ENCODE measurements at places on chromosomes 6 and 20.
A peak's percentile ranks its signal among the peaks of the same experiment; 100 is the strongest.

DNA sequence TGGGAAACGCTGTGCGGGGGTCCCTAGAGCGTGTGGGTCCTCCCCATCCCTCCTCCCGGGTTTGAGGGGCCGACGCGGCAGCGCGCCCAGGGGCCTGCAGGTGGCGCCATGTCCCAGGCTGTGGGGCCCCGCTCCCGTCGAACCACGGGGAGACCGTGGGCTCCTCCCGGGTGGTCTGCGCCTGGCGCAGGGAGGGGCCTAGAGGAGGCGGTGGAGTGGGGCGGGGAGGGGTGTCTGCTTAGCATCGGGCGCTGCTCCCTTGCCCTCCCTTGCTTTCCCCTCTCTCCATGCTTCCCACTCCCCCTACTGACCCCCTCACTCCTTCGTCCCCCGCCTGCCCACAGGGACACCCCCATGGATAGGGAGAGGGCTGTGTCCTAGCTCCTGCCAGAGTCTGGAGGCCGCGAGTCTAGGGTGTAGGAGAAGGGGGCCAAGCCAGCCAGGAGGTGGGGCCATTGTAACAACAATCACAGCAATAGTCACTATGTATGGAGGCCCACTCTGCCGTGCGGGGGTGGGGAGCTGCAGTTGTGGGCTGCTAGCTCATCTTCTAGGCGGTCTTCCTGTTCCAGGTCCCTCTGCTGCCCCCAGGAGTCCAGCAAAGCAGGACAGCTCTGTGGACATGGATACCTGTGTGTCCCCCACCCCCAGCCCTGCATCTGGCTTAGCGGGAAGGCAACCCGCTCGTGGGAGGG, 51.7 kb downstream of the CHMP4B start:
- no peak for DNase-seq

GRCh38 chr20:56121850-56122249, 116.5 kb upstream of the CBLN4 start:
- DNase-seq = no peak

GRCh38 chr20:62835931-62836861, 19.3 kb downstream of the COL9A3 start:
- no peak for DNase-seq

DNA sequence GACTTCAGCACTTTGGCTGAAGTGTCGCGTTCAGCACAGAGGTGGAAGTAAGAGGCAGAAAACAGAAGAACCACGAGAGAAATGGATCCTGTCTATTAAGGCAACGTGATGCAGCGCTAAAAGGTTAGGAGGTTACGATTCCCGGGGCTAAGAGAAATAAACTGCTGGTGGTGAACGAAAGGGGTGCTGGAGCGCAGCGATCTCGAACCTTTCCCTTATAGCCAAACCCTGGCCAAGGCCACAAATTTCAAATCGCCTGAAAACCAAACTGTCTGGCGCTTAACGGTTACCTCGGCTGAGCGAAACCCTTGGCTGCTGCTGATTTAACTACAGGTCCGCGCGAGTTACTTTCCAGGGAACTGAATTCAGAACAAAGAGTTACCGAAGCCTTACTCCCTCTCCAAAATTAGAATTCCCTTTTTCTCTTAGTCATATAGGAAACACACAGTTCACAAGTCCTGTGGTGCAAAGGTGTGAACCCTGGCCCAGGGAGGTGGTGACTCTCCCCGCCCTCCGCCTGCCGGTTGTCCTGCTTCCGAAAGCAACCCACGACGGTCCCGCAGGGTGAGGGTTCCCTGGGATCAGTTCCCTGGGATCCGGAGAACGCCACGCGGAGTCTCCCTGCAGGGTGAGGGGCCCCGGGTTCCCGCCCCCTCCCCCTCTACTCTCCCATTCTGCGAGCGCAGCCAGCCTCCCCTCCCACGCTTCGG, 1.3 kb upstream of the SLC35D3 start:
- DNase-seq = peak; percentile 1

- no peak for DNase-seq
These were observed 567 bp downstream of the ADTRP start for GRCh38 chr6:11778036-11778435.

DNA sequence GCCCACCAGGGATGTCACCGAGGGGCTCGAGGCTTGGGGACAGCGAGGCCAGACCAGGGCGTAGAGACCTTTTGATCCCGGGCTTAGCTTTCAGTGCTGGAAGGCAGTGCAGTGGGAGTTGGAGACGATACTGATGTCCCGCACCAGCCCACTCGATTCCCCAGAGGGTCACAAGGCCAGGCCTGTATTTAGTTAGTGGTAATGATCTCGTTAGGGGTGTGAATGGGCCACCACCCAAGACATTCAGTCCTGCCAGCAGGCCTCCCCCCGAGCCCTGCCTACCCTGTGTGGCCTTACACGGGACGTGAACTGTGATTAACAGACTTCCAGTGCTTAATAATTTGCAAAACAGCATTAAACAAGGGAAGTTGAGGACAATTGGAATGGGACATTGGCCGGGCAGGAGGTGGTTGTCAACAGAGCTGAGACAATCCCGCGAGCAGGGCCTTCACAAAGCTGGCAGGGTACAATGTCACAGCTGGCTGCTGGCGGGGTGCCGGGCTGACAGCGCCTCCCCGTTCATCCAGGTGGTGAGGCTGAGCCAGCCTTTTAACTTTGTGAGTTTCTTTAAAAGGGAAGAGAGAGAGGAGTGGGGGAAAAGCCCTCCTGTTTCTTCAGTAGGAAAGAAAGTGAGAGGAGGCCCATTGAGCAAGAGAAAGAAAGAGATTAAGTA, 175.3 kb upstream of the RALGAPA2 start:
- DNase-seq = no peak

DNA sequence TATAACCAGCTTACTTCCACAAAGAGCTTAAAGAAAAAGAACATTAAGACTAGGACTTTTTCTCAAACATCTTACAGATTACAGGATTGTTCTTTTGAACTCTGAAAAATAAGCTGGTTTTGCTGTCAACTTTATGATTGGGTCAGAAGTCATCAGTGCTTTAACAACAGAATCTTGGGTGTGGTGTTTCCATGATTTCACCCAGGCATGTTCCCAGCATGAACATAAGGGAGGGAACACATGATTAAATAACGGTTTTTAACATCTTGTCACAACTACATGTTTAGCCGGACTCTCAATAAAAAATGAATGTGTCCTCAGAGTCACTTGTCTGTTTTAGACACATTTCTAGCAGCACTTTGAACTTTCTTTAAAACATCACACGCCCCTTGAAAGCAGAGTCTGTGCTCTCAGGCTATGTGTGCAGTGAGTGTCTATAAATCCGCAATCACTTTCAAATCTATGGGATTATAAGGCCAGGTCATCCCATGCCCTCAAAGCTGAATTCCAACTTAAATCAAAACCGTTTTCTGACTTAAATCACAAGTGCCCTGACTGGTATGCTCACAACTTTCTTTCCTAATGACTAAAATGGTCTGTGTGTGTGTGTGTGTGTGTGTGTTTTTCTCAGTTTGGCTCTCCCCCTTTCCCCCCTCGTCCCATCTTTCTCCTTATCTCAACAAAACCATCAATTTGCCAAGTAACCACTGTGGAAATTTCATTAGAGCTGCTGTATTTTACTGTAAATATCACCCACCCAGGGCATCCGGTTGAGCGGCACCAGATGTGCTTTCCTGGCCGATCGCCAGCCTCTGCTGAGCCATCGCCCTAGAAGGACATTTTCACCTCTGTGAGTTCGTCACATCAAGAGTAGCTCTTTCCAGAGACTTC, 216.8 kb upstream of the DTNBP1 start:
- peak; percentile 31 for DNase-seq

GRCh38 chr20:50929299-50930138, 1.7 kb downstream of the ADNP start:
- DNase-seq = peak; percentile 83

- peak; percentile 8 for DNase-seq
These were observed 308.1 kb downstream of the FOXC1 start for GRCh38 chr6:1917626-1918371.

DNA sequence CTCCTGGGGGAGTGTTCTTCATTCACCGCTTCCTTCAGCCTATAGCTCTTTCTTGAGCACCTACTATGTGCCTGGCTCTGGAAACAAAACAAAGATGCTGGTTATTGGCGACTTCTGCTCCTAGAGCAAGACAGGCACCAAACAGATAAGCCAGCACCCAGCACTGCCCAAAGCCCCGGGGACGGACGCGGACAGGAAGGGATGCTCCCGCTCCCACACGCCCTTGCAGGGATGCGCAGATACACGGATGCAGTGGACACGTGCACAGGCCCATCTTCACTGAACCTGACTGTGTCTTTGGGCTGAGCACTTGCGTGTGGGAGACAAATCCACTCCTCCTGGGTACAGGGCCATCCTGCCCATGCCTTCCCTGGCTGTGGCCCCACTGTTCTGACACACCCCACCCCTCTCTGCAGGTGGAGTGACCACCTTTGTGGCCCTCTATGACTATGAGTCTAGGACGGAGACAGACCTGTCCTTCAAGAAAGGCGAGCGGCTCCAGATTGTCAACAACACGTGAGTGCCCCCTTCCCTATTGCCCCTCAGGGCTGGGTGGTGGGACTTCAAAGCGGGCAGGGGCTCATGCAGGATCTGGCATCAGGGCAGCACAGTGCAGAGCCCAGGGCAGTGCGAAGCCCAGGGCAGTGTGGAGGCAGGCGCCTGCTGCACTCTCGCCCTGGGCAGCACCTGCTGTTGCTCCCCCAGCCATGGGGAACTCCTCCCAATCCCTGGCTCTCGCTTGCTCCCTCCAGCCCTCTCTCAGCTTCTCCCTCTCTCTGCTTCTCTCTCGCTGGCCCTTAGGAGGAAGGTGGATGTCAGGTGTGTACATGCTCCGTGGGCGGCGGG, 39.9 kb downstream of the SRC start:
- no peak for DNase-seq

- no peak for DNase-seq
These were observed 256.4 kb downstream of the TMEM242 start for GRCh38 chr6:157066781-157067491.

- DNase-seq = no peak
These were observed 473.0 kb downstream of the BCKDHB start for GRCh38 chr6:80579391-80580023.

GRCh38 chr20:35394271-35394670, 17.5 kb downstream of the UQCC1 start:
- no peak for DNase-seq

DNA sequence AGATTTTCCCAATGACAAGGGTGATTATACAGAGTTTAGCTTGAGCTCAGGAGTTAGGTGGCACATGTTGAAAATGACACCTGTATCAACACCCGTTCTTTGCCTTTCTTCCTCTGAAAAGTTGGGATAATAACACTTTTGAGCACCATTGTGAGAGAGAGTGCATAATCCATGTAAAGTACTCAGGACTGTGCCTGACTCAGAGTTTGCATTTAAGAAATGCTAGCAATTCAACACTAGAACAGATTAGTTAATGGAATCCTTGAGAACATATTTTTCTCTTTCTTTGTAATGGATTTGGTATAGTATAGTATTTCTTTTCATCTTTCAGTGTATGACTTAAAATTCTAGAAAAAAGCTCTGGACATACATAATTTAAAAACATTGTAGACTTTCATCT, 449.2 kb downstream of the GJA1 start:
- no peak for DNase-seq

GRCh38 chr20:44576297-44576696, 6.1 kb upstream of the PKIG start:
- no peak for DNase-seq

- DNase-seq = no peak
These were observed 407.7 kb upstream of the HTR1E start for GRCh38 chr6:86529635-86530034.

DNA sequence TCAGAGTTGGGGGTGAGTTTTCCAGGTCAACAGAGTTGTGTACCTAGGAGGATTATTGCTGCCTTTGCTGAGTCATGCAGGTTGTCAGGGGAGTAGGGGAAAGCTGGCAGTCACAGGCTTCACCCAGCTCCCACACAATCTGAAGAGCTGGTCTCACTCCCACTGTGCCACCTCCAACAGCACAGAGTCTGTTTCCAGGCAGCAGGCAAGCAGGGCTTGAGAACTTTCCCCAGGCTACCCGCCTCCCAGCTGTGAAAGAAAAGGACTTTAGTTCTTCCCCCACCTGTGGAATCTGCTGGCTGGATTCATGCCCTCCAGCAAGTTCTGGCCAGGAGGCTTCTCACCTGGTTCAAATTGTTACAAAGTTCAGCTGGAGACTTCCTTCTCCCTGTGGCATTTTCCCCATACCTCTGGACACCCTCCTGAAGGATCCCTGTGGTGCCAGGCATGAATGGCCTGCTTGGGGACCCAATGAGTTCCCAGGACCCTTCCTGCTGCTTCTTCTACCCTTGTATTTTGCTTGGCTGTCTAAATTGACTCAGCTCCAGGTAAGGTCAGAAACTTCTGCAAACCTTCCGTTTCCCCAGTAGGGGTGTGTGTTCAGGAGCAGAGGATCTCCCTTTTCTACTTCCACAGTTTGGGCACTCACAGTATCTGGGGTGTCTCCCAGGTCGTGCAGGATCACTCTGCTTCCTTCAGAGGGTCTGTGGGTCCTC, 378.1 kb upstream of the MAN1A1 start:
- DNase-seq = no peak

All from stimulated activated CD4-positive, alpha-beta T cell treated with anti-CD3 and anti-CD28 coated beads, Interleukin-15, amount 100 ng/mL, for 1 hour (primary cell).